ENCODE measurements at places on chromosomes 5 and 9.

- DNase-seq = no peak
Measured at GRCh38 chr5:55540525-55540924, 5.8 kb upstream of the PLPP1 start.

- DNase-seq = no peak
Measured at GRCh38 chr5:133910571-133910970, 57.9 kb downstream of the C5orf15 start.

DNA sequence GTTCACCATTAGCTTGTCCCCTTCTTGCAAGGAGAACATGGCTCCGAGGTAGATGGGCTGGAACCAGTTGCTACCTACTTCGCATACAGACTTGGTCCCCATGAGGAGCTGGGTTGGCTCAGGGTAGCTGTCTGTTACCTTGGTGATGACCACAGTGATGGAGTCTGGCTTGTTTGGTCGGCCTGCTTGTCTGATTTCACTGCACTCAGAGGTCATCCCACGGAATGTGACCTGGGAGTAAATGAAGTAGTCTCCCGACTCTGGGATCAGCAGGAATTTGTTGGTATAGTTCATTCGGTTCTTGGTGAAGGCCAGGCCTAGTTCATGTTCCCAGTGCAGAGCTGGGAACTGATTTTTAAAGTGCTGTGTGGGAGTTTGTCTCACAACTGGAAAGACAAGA, 15.3 kb downstream of the TNFSF15 start:
- no peak for DNase-seq

DNA sequence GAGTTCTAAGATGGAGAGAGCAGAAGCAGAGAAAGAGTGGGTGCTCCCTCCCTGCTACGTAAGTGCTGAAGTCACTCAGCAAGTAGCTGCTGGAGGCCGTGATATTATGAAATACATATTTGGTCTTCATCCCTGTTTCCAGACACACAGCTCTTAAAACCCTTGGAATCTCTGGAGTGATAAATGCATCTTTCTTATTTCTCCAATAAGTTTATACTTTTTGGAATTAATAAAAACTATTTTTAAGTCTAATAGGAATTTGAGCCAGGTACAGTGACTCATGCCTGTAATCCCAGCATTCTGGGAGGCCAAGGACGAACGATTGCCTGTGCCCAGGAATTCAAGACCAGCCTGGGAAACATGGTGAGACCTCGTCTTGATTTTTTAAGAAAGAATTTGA, 60.6 kb downstream of the AUH start:
- no peak for DNase-seq

- no peak for DNase-seq
Measured at GRCh38 chr9:18881758-18882157, 151.3 kb downstream of the SAXO1 start.

DNA sequence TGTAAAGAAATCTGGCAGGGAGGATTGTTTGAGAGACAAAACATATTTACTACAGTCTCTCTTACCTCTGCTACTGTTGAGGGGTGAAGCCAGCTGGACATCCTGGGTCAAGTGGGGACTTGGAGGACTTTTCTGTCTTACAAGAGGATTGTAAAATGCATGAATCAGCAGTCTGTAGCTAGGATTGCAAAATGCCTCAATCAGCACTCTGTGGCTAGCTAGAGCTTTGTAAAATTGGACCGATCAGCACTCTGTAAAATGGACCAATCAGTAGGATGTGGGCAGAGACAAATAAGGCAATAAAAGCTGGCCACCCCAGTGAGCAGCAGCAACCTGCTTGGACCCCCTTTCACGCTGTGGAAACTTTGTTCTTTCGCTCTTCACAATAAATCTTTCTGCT, 995.8 kb upstream of the CDH6 start:
- no peak for DNase-seq

GRCh38 chr5:32507738-32508434, 63.3 kb upstream of the ZFR start:
- no peak for DNase-seq

GRCh38 chr9:71909887-71910649, 925 bp downstream of the ABHD17B start:
- no peak for DNase-seq

DNA sequence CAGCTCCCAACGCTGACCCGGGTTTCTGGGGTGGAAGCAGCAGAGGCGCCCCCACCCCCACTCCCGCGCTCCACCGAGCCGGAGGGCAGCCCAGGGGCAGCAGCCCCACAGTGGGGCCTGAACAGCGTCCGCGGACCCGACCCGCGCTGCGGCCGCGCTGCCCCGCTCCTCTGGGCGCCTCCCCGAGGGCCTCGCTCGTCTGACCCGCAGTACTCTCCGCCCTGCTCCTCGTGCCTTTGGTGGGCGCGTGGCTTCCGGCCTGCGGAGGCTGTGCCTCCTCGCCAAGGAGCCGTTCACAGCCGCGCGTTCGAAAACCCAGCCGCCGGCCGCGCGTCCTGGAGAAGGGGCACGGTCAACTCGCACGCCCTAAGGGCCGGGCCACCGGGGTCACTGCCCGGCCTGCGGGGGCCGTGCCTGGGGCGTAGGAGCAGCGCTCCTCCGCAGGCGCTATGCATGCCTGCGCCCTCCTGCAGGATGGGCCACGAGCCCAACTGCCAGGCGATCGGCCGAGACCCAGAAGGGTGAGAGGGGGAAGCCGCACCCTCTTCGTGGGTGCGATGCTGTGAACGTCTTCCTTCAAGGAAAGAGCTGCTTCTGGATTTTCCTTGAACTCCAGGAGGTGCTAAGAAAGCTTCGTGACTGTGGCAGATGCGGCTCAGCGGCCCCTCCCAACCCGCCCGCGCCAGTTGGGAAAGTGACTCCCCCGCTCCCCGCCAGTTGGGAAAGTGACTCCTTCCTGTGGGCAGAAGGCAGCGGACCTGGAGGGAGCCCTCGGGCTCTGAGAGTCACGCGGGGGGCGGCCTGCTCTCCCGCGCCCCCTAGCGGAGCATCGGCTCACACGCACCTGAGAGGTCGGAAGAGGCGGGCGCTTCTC, 82.7 kb downstream of the HSD17B3 start:
- DNase-seq = no peak

GRCh38 chr5:42992088-42992879, 47.8 kb downstream of the ANXA2R start:
- DNase-seq = no peak

DNA sequence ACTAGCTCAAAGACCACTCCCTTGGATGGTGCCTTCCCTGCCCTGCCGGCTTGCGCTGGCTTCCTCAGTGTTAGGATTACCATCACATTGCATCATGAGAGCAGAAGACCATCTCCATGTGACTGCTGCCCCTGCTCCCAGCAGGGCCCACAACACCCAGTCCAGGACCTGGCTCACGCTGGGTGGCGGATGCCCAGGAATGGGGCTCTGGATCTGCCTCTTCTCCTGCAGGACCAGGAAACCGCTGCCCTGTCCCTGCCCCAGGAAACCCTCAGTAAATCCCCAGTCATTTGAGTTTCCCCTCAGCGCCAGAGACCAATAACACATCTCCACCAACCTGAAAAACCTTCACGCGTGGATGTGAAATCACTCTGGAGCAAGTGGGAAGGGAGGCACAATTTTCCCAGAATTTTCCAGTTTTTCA, 3.3 kb upstream of the RNF44 start:
- DNase-seq = no peak

GRCh38 chr5:6435356-6435755, 13.3 kb upstream of the UBE2QL1 start:
- no peak for DNase-seq
